ENCODE measurements at places on chromosomes 5 and 9.

GRCh38 chr5:6724321-6724929, 11.2 kb downstream of the TENT4A start:
- no peak for DNase-seq

DNA sequence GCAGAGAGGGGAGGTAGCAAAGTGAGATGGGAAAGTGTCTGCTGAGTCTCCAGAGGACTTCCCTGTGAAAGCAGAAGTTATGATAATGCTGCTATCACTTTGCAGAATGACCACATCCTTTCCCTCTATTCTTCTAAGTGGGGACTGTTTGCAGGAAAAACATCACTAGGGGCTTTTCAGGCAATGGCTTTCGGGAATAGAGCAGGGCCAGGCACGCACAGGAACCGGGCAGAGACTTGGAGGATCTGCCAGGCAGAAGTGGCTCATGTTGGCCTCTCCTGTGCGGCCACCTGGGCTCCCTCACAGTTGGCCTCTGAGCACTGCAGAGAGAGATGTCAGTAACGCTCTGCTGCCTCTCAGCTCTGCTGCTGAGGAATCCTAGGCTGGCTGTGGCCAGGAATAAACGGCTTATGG, 214.7 kb downstream of the MAST4 start:
- DNase-seq = no peak

DNA sequence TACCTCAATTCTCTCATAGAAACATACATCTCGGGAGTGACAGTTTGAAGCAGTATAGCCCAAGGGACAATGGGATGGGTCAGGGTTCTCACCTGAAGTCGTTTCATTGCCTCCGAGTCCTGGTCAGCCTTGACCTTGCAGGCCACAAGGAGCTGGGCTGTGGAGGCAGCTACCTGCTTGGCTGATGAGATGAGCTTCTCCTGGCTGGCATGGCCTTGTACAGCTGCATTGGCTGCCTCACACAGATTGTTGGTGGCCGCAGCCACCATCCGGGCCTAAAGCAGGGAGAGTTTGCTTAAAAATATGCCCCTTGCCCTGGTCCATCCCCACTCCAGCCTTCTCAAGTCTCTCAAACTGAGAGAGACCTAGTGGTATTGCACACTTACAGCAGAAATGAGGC, 8.5 kb upstream of the TPM2 start:
- DNase-seq = no peak

DNA sequence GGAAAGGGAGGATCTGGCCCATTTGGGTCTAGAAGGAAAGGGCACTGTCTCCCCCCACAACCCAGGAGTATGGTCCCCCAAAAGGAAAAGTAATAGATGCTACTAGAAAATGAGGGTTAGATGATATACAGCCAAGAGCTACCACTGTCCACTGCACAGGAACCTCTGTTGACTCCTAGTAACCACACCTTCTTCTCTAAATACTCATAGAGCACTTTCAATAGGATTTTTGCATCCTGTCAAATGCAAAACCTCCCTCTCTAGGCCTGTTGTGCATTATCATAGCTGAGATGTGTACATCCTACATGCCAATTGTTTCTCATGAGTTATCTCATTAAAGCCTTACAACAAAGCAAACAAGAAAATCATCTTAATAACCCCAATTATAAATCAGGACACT, 66.8 kb downstream of the THBS4 start:
- DNase-seq = no peak

DNA sequence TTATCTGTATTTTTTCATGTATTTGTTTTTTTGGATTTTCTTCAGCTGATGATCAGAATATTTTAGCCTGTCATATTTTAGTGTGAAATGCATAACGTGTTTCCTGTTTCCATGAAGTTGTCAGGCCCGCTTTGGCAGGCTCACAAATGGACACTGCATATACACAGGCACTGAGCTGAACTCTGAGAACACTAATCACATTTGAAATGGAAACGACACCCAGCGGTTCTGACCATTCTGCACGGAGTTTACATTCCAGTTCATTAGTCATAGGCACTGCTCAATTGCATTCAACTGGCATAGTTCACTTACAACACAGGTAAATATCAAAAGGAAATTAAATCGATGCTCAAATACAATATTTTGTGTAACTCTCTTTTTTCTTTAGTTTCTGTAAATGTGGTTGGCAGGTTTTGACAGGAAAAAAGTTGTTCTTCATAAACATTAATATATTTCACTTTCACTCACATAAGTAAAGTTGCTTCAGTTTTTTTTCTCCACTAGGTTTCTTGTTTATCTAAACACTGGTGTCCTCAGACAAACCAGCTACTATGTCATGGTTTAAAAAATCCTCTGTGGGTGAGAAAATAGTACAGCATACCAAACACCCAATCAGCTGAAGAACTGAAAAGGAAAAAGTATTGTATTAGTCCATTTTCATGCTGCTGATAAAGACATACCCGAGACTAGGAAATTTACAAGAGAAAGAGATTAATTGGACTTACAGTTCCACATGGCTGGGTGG, 559.0 kb upstream of the DAP start:
- DNase-seq = no peak

DNA sequence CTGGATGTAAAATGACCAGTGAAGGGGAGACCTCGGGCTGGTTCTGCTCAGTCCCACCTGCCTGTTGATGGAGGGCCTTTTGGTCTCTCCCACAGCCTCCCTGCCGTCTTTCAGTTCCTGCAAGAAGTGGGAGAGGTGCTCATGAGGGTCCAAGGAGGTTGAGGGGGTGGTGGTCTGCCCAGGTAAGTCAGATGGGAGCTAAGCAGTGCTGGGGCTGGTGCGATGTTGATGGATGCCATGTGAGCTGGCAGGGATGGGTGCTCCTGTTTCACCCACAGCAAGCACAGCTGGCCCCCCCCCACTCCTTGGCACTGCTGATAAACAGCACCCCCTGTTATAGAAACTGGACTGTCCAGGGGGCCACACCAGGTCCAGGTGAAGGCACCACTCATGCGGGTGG, 145.6 kb downstream of the NSG2 start:
- DNase-seq = no peak

- no peak for DNase-seq
Measured at GRCh38 chr5:83586874-83587776, 115.6 kb downstream of the VCAN start.

GRCh38 chr9:135268981-135269380, 181.5 kb downstream of the OLFM1 start:
- no peak for DNase-seq

- DNase-seq = no peak
Measured at GRCh38 chr5:60668686-60669304, 31.2 kb downstream of the DEPDC1B start.

- DNase-seq = no peak
Measured at GRCh38 chr5:112239996-112240395, 179.1 kb downstream of the EPB41L4A start.

GRCh38 chr5:97182571-97183099, 412 bp downstream of the RIOK2 start:
- DNase-seq = no peak

DNA sequence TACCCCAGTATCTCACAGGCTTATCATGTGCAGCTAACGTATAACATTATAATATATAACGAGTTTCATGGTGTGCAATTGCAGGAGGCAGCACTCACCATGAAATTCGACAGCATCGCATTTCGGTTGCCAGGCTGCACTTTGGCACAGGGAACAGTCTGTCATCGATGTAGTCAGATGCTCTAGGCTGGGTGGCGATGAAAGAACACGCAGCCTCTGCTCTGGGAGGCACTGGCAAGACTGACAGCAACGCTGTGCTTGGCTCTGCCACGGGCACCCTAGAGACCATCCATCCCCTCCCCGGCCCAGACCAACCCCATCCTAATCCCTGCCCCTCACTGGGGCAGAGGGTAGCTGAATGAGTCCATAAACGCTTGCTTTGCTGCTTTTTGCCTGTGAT, 290.8 kb downstream of the MED10 start:
- DNase-seq = no peak

GRCh38 chr9:120446671-120447070, 133.3 kb downstream of the CDK5RAP2 start:
- no peak for DNase-seq

DNA sequence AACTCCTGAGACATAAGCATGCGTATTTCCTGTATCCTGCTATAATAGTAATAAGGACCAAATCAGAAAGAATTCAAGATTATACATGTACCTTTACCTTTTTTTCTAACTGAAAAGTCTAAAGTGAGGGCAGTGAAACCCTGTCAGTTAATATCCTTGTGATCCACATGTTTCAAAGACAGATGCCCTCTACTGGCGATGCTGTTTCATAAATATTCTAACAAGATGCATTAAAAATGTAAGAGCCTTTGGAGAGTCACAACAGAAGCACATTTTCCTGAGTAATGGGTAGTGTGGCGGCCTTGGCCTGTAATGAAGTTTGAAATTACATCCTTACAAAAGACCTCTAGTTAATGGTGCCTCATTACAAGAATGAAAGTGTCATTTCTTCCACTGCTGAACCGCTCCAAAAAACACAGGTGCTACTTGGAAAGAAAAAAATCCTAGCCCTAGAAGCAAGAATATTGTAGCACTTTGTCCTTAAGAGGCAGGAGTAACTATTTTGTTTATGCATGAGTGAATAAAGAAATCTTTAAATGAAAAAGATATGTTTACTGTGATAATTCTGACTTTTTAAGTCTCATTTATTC, 232.6 kb downstream of the EPB41L4A start:
- no peak for DNase-seq

All from stimulated activated CD4-positive, alpha-beta T cell treated with anti-CD3 and anti-CD28 coated beads, TNF-alpha, amount 100 ng/mL, for 1 hour (primary cell).